GM19239 (cell line): ENCODE measurements at places on chromosomes 7 and 10.

DNA sequence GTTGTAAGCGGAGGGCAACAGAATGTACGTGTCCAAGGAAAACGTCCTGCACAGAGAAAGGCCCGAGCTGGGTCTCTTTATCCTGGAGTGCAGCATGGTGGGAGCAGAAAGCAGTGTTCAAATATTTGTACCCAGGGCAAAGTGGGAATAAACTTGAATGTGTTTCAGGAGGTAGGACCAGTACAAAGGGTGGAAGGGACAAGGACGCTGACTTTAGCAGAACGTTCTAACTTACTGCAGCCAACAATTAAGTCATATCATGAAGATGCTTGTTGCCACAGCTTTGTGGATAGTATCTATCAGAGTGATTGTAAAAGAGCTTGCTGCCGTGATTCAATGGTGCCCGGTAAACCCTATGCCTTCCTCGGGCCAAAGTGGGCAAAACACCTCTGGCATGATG, 30.5 kb upstream of the ZC3HAV1L start:
- DNase-seq: no peak

GRCh38 chr7:8638076-8638475, 204.7 kb downstream of the NXPH1 start:
- no peak for DNase-seq

DNA sequence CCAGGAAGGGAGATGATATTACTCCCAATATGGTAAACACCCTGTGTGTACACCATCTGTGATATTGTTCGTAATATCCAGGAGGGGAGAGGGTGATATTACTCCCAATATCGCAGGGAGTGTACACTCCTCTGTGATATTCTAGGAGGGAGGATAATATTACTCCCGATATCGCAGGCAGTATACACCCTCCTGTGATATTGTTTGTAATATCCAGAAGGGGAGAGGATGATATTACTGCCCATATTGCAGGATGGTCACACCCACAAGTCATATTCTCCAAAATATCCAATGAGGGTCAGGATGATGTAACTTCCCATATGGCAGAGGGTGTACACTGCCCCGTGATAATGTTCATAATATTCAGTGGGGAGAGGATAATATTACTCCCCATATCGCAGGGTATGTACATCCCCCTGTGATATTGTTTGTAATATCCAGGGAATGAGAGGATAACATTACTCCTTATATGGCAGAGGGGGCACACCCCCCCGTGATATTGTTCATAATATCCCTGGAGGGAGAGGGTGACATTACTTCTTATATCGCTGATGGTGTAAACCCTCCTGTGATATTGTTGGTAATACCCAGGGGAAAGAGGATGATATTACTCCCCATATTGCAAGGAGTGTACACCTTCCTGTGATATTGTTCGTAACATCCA, 17.1 kb downstream of the AZGP1 start:
- DNase-seq: no peak

DNA sequence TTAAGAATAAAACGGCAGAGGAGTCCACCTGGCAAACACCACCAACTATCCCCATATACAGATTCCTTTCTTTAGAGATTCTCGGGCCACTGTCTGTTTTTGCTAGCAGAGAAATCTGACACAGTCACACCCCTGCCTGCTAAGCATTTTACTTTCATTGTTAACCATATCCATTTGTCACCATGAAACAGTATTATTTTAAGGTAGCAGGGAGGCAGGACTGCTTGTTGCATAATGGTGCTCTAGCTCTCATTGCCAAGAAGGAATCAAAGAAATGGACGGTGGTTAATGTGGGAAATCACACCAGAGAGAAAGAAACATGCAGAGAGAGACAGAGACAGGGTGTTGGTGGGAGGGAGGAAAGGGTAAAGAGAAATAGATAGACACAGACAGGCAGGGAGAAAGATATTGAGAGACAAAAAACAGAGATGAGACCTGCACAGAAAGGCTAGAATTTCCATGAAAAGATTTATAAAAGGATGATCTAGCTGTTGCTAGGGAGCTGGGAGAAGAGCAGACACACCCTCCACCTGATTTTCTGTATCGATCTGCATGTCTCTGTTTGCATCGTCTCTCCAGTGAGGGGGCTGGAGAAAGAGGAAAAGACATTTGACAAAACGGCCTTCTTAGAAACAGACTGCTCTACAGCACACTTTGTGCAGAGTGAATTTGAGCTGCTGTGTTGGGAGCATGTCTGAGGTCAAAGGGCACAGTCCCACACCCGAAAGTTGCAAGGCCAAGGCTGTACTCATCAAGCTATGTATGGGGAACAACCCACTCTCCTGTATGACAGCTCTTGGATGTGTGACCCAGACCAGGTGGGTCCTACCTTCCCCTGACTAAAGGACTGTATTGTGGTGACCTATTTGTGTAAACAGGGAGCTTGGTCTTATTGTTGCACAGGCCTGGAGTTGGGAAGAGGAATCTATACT, 303.1 kb downstream of the FZD1 start:
- DNase-seq: no peak

DNA sequence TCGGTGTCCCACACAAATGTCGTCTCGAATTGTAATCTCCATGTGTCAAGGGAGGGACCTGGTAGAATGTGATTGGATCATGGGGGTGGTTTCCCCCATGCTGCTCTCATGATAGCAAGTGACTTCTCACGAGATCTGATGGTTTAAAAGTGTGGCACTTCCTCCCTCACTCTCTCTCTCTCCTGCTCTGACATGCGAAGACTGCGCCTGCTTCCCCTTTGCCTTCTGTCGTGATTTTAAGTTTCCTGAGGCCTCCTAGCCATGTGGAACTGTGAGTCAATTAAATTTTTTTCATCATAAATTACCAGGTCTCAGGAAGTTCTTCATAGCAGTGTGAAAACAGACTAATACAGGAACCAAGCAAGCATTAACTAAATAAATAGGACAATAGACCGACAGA, 229.1 kb downstream of the GFRA1 start:
- DNase-seq: no peak

GRCh38 chr10:29650552-29650944, 15.8 kb upstream of the SVIL start:
- no peak for DNase-seq

GRCh38 chr10:103273041-103273441, 3.9 kb upstream of the INA start:
- no peak for DNase-seq

GRCh38 chr10:80486785-80487420, 32.8 kb downstream of the TSPAN14 start:
- DNase-seq: no peak

DNA sequence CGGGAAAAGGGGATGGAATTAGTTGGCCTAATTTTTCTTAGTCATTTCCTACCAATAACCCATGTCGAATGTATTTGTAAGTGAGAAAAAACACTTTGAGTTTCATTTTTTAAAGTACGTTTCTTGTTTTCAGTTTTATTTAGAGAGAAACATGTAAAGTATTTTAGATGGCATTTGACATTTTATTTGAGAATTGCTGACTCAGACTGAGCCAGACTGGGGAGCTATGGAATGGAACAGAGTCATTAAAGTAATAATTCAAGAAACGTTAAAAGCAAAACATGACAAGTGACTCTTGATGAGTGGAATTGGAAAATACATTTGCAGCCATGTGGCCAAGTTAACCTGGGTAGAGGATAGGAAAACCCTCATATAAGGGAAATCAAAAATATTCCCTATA, 286.1 kb upstream of the NPSR1 start:
- DNase-seq: no peak

GRCh38 chr7:119254742-119255141, 1018.2 kb upstream of the KCND2 start:
- no peak for DNase-seq

- no peak for DNase-seq
These were observed 892.0 kb upstream of the CELF2 start for GRCh38 chr10:10125676-10126075.

DNA sequence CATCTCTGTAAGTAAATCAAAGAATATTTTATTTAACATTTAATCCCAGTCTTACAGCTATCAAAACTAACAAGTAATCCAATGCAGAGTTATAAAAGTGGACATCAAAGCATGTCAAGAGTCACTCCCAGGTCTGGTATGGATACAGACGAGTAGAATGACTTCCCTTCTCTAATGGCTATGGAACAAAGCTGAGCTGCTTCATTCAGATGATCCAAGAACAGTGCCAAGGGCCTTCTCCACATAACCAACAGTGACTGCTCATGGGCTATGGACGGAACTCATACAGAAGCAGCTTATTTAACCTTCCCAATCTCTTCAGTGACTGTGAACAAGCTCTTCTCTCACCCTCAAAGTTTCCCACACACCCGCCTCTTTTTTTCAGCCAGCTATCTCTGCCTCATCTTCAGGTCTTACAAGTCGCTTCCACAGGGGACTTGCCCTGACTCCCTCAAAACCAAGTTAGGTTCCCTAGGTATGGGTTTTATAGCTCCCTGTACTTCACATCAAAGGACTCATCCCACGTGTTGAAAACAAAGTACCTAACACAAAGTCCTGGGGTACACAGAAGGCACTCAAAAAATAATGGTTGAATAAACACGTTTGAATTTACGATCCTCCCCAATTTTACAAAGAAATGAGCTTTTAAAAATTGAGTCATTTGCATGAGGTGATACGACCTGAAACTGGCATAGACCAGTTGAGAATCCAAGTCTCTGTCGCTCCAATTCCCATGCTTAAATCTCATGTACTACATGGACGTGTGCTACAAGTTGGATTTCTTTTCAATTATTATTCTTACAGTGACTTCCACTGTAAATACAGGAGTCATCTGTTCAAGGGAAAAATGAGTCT, 3.1 kb downstream of the USP6NL start:
- DNase-seq: no peak

GRCh38 chr10:97179731-97180362, 5.9 kb downstream of the SLIT1 start:
- no peak for DNase-seq

- no peak for DNase-seq
These were observed 34.5 kb upstream of the RHOBTB1 start for GRCh38 chr10:60978287-60979115.

GRCh38 chr7:22287412-22287811, 69.5 kb downstream of the RAPGEF5 start:
- DNase-seq: no peak

GRCh38 chr10:45473126-45473525, 99.1 kb downstream of the ALOX5 start:
- DNase-seq: no peak

GRCh38 chr10:3654496-3654895, 130.5 kb downstream of the KLF6 start:
- no peak for DNase-seq

- DNase-seq: no peak
These were observed 121.8 kb downstream of the CAMK1D start for GRCh38 chr10:12471135-12471534.

- no peak for DNase-seq
These were observed 78.9 kb downstream of the TMEM106B start for GRCh38 chr7:12289996-12290395.

DNA sequence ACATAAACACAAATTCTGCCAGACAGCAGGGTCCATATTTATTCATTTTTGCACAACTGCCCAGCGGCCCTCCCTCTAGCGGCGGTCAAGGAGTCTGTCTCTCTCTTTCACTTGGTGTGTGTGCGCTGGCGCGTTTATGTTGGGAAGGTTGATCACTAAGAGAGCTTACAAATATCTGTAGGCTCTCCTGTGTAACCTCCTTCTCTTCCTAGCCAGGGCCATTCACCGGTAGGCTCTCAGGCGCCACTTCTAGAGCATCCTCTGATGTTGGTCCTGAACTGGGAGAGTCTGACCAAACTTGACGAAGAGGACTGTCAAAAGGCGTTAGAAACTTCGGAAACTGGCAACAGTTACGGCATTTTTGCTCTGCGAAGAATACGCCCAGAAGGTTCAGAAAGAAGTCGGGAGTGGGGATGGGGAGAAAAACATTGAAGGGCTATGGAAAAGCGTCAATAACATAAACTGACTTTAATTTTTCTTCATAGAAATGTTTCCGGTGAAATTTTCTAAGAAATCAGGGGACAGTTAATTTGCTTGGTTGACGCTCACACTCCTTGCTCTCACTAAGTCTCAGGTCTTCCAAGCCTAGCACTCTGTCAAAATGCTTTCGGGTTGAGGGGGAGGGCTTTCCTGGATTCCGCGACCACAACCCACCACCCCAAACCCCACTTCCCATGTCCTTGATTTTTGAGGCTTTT, 731.1 kb downstream of the ZWINT start:
- DNase-seq: no peak

- DNase-seq: no peak
These were observed 18.6 kb upstream of the DLX5 start for GRCh38 chr7:97043281-97043680.

- DNase-seq: no peak
These were observed 88.1 kb upstream of the NRP1 start for GRCh38 chr10:33422471-33423153.

DNA sequence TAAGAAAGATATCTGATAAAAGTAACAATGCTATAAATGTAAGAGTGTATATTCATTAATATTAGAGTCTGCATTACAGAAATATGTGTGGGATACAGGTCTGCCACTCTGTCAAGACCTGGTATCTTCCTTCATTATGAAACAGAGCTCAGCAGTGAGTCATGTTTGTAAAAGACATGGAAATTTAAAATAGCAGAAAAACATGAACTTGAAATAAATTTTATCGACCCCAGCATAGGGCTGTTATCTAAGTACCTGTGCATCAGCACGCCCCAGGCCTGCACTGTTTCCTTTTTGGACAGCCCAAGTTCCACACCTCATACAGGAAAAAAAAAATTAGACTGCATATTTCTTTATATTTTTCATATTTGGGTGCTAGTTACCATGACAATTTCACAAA, 58.0 kb upstream of the ZPBP start:
- DNase-seq: no peak

DNA sequence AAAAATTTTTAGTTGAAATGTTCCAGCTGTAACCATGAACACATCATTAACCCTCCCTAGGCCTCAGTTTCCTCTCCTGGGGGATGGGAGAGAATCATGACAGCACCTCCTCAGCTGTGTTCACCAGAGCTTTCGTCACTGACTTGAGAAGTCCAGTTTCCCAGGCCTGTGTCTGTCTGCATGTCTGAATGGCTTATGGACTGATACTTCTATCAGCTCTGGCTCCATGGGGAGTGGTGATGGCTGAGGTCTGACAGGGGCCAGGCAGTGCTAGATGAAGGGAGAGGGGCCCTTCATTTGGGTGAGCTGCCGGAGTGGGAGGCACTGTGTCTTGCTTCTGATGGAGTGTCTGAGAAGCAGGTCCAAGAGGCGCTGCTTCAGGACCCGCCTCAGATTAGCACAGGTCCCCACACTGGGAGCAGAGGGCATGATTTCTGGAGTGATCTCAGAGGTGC, 192.9 kb downstream of the PTPN20 start:
- no peak for DNase-seq

GRCh38 chr10:20313665-20314064, 497.4 kb downstream of the PLXDC2 start:
- DNase-seq: no peak
